ENCODE measurements at places on chromosomes 3 and 15.

DNA sequence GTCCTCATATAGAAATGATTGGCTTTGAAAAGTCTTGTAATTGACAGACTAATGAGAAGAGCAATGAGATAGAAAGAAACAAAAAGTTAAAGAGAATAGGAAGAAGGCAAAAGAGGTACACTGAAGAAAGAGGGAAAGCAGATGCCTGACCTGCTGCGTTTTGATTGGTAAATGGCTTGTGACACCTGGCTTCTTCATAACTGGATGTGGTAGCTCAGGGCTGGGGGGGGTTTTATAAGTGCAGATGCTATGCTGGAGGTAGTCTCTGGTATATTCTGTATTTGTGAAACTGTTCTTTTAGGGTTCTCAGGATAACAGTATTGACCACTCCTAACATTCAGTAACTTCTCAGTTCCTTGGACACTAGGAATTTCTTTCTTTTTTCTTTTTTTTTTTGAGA, 1.4 kb downstream of the STARD9 start:
- no peak for DNase-seq

DNA sequence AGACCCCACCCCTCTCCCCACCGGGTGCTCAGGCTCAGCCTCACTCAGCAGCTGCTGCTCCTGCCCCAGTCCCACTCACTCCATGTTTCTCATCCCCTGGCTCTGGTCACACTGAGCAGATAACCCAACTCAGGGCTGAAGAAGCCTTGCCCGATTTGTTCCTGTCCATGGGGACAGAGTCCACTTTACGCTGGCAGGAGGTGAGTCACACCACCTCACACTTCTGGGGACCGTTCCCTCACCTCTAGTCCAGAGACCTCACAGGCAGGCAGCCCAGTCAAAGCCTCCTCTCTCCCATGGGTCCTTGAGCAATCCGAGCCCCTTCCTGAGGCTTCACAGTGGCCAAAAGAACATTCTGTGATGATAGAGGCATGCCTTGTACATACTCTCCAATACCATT, 1.4 kb downstream of the CIDEC start:
- DNase-seq, result no peak

- no peak for DNase-seq
These were observed 336.2 kb downstream of the EPHB1 start for GRCh38 chr3:135131290-135131689.

DNA sequence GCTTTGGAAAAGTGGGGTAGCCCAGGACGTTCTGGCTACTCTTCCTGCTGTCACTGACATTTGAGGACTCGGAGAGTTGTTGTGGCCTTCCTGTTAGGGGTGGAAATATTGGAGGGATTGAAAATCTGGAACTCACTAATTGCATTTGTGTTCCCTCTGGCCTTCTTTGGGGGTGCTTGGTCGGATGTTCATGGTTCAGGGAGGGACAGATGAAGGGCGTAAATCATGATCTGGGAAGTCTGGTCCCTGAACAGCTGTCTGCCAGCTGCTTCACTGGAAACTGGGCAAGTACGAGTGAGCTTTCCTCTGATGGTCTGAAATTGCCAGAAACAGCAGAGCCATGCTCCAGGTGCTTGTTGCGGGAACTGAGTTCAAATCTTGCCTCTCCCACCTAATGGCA, 327.8 kb upstream of the C2CD4B start:
- no peak for DNase-seq

DNA sequence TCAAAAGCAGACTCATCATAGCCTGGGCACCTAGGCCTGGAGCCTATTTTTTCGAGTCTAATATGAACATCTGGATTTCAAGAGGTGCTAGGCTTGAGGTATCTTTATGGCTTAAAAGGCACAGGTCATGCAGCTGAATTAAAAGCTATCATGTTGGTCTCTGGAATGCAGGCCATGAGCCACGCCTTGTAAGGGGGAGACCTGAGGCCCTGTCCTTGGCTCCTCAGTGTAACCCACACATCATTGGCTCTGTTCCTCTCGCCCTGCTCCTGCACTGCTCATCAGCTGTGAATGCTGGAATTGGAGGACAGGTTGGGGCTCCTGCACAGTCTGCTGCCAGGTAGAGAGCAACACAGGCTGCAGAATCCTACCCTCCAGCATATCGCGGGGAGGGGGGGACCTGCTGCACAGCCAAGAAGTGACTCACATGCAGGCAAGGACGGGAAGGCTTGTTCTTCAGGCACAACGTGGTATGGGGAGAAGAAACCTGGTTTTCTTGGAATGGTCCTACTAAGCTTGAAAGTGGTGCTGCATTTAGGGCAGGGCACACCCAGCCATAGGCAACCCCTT, 146.0 kb downstream of the CHST2 start:
- no peak for DNase-seq

GRCh38 chr3:188531210-188531609, 377.3 kb downstream of the LPP start:
- DNase-seq, result no peak

DNA sequence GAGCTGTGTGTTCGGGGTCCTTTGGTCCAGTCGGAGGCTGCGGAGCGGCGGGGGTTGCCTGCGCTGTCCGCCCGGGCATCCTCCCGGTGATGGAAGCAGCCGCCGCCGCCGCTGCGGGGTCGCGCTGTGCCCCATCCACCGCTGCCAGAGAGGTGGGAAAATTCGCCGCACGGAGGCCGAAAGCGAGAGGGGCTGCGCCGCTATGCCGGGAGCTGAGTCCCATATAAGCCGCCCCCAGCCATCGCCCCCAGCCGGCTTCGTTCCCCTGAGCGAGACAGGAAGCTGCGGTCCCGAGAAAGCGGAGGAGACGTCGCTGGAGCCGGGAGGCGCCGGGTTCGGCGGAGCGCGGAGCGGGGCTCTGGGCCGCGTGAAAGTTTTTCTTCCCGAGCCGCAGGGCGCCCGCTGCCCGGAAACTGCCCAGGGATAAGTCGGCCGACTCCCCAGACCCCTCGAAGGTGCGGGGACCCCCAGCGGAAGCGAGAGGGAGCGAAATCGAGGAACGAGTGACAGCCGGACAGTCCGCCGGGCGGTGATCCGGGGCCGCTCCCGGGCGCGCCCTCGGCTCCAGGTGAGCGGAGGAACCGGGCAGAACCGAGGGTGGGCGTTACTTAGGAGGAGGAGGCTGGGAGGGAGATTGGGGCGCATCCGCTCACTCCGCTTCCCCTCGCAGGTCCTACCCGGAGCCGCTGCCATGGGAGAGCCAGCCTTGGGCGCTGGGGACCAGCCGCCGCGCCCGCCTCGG, 574 bp downstream of the CHST2 start:
- no peak for DNase-seq

GRCh38 chr3:158801201-158801600, 653 bp upstream of the MFSD1 start:
- DNase-seq, result no peak

DNA sequence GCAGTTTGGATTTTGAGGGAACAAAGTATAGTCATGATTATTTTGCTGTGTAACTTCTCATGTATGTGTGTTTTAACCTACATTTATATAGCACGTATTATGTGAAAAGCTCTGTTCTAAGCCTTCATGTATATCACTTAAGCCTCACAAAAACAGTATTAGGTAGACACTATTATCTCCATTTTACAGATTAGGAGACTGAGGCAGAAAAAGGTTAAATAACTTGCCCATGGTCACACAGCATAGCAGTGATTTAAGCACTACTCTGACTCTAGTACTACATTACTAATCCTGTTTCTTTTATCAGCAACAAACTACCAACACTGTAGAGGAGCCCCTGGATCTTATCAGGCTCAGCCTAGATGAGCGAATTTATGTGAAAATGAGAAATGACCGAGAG, 2.6 kb downstream of the LSM3 start:
- no peak for DNase-seq

All from activated T-cell treated with anti-CD3 and anti-CD28 coated beads for 24 hours (primary cell).